ENCODE measurements at places on chromosomes 5 and 9.

GRCh38 chr5:35136386-35136785, 88.6 kb upstream of the AGXT2 start:
- DNase-seq = no peak

DNA sequence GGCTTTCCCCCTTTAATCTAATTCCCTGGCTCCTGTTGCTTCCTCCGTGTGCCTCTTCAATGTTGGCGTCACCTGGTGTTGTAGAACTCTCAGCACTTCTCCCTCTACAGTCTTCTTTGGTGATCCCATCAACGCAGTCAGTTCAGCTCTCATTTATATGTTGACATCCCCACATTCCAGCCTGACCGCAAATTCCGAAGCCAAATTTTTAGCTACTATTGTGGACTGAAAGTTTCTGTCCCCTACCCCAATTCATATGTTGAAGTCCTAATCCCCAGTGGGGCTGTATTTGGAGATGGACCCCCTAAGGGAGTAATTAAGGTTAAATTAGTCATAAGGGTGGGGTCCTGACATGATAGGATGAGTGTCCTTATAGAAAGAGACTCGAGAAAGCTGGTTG, 210.6 kb upstream of the ADAMTSL1 start:
- no peak for DNase-seq

DNA sequence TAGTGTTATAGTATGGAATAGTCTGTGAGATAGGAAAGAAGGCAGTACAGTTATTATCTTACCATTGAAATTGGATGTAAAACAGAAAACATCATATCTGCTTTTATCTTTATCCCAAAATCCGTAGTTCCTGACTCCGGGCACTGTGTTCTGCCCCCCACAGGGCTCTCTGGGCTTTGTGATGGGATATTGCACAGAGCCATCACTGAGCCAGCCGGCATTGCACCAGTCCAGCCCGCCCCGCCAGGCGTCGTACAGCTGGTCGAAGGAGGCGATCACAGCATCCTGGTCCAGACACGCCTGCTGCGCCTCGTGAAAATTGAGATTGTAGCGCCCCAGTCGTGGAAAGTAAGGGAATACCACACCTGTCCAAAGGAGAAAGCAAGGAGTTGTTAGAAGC, 76.4 kb downstream of the HAPLN1 start:
- DNase-seq = no peak

- DNase-seq = no peak
Observed at GRCh38 chr5:32138839-32139493, 35.2 kb downstream of the GOLPH3 start.

DNA sequence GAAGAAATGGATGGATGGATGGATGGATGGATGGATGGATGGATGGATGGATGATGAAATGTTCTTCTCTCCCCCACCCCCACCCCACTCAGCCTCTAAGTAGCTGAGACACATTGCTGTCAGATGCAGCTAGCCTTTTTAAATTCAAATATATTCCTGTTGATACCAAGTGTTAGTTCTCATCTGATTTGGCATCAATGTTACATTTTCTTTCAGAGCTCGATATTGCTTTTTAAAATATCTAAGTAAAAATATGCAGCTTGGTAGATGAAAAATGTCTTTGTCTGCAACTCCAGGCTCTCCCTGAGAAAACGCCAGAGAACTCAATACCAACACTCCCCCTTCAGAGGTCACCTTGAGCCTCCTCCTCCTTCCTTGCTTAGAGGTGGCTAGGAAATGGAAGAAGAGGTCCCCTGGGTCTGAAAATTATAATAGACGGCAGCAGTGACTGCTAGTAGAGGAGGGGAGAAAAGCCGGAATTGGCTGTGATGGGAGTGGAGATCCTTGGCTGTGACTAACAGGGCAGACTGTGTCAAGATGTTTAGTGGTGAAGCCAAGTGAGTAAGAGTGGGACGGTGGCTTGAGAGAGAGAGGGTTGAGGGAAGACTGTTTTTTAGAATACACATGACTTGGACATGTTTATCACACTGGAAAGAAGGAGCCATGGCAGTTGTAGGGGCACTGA, 156.0 kb downstream of the ZNF462 start:
- DNase-seq = no peak

DNA sequence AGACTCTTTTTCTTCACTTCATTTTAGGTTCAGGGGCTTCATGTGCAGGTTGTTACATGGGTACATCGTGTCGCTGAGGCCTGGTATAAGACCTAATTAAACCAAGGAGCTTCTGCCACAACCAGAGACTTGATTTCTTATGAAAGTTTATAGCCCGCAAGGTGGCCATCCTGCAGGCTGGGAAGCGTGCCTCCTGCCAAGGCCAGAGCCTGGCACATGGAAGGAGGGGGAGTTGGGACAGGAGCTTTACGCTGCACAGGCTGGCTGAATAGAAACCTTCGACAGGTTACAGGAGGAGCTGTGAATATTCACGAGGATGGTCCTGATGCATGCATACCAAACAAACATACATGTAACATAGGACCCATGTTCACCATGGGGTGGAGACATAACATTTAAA, 50.1 kb upstream of the SIMC1 start:
- no peak for DNase-seq

GRCh38 chr9:88388886-88389605, 802 bp downstream of the SPIN1 start:
- DNase-seq = peak; percentile 65

- DNase-seq = no peak
Observed at GRCh38 chr9:3740690-3741419, 215.1 kb upstream of the RFX3 start.

DNA sequence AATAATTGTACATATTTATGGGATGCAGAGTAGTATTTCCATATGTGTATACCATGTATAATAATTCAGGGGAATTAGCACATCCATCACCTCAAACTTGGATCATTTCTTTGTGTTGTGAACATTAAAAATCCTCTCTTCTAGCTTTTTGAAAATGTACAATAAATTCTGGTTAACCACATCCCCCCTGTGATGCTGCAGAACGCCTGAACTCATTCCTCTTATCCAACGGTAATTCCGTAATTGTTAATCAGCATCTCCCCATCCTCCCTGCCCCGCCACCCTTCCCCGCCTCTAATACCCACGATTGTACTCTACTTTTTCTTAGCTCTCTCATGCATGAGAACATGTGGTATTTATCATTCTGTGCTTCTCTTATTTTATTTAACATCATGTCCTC, 127.7 kb upstream of the ANKRD55 start:
- DNase-seq = no peak

DNA sequence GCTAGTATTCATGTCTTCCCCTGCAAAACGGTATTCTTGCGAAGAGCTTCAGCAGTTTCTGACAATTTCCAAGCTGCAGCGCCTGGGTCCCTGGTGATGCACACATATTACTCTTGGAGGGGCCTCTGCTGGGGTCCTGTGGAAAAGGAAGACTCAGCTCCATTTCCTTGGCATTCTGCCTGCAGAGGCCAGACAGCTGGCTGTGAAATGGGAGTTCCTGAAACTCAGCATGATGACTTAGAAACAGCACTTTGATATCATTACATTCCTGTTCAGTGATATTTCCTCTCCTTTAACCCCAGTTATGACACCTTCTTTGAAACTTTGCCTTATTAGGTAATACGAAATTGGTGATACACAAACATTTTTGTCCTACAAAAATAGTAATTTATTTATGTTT, 98.5 kb downstream of the APBA1 start:
- DNase-seq = no peak

- DNase-seq = no peak
Observed at GRCh38 chr5:75361310-75361709, 24.3 kb downstream of the HMGCR start.

DNA sequence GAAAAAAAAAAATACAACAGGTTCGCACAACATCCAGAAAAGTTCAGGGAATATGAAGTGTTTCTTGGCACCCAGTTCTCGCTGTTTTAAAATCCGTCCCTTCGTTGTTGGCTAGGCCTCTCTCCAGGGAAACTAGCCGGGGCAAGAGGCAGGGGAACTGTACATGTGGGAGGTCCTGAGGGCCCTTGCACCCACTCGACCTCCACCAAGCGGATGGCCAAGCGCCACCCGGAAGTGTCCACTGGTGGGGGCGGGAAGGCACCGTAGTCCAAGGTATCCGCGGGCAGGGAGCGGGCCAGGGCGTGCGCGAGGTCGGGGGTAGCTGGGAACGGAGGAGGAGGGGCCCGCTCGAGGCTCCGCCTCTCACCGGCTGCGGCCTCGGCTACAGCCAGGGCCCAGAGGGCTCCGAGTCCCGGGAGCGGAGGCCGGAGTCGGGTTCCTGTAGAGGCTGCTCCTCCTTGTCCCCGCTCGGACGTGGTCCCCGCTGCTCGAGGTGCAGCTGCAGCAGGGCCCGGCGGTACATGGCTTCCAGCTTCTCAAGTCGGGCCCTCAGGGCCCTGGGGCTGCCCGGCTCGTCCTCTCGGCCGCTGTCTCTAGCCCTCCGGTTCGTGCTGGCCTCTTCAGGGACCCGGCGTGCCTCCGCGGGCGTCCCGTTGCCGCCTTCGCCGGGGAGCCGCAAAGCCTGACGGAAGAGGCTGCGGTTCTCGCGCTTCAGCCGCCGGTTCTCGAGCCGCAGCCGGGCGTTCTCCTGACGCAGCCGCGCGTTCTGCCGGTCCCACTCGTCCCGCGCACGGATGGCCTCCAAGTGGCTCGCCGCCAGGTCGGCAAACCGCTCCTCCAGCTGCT, 720 bp downstream of the TUSC1 start:
- peak; percentile 8 for DNase-seq

DNA sequence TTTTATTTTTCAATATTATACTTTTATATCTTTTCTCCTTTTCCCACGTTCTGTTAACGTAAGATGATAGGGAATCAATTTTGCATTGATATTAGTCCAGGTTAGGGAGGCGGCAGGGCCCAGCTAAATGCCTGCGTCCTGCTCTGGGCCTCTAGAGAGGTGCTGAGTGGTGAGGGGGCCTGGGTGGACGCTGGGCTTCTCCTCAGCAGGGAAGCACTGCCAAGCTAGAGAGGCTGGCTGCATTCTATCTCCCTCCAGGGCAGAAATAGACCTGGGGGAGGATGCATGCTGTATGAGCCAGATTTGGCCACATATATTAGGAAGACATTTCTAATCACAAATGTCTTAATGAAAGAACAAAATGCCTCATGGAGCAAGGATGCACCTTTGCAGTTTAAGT, 43.6 kb upstream of the NKX2-5 start:
- DNase-seq = no peak

DNA sequence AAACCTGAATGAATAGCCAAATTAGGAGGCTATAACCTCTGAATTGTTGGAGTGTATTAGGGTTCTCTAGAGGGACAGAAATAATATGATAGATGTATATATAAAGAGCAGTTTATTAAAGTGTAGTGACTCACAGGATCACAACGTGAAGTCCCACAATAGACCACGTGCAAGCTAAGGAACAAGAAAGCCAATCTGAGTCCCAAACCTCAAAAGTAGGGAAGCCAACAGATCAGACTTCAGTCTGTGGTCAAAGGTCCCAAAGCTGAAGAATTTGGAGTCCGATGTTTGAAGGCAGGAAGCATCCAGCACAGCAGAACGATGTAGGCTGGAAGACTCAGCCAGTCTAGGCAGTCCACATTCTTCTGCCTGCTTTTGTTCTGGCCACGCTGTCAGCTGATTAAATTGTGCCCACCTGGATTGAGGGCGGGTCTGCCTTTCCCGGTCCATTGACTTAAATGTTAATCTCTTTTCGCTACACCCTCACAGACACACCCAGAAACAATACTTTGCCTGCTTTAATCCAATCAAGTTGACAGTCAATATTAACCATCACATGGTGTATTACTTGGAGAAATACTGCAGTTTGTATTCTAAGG, 550.6 kb downstream of the CDH10 start:
- DNase-seq = no peak

DNA sequence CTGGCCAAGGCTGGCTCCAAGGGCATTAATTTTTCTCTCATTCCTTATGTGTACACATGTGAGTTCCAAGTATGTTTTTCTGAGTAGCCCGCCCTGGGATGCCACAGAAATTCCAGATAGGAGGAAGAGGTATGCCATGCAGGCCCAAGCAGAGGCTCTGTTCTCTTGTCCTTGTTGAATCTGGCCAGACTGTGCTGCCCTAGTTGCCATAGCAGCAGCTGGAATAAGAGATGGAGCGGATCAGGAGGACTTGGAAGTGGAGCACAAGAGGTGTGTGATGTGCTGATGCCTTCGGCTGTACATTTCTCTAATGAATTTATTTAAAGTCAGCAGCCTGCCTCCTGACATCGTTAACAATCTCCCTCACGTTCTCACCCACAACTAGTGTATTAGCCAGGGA, 235.6 kb upstream of the RPS23 start:
- DNase-seq = no peak

DNA sequence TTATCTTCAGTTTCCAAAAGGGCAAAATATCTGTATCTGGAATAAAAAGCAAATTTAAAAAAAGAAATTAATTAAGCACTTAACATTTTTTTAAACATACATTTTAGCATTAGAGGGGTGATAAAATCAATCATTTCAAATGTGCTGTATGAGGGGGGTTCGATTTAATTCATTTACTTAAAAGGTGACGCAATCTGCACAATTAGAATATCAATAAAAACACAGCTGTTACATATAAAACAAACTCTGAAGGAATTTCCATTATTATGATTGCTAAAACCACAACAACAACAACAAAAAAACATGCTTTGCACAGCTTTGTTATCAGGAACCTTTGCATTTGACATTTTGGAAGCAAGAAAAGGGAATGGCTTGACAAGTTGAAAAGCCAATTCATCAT, 71.6 kb upstream of the C6 start:
- DNase-seq = no peak
